Thoracic aorta (tissue), 2 donors: ENCODE measurements at places on chromosomes 1 and 21.
A peak's percentile ranks its signal among the peaks of the same experiment; 100 is the strongest.

GRCh38 chr21:41765973-41766882, 624 bp downstream of the RIPK4 start:
- DNase-seq = no peak

- DNase-seq = no peak
Observed at GRCh38 chr1:30672661-30673060, 50.7 kb downstream of the MATN1 start.

DNA sequence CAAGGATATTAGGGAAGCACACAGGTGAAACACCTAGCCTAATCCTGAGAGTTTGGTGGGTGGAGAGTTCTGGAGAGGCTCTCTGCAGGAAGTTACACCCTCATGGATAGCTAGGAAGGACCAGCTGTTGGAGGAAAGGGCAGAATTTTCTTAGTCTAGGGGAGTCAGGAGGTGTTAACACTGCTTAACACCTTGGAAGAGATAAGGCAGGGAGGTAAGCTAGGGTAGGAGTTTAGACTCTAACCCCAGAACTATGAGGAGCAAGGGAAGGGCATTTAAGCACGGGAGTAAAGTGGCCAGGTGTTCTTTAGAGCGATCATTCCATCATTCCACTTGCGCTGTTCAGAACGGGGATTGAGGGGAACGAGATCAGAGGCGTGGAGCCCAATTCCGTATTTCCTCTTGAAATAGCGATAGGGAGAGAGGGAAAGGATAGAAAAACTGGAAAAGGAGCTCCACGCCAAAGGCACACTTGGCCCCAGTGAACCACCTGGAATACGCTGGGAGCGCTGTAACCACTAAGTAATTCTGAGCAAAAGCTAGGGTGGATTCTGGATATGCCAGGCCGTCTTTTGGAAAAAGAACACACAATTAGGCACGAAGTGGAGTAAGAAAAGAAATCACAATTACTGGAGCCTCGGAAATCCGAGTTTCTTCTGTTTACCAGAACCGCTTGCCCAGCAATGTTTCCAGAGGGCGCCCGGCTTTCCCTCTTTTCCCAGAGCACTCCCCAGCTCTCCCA, 1.5 kb upstream of the GPR137B start:
- no peak for DNase-seq

GRCh38 chr1:12581179-12581578, 36.8 kb downstream of the DHRS3 start:
- no peak for DNase-seq

DNA sequence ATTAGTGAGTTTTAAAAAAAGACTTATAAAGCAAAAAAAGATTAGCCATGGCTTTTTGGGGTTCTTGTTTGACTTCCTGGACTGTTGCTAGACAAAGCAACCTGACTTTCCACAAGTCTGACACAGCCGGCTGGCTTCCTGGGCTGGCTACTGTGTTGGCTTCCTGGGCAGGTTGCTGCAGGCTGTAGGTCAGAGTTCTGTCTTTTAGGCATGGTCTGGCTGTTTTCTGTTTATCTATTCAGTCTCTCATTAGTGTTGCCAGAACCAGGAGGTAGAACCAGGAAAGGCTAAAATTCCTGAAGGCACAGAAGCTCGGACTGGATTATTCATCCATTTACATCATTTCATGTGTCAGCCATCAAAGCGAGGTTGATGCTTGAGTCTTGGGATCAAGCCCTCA, 88.6 kb upstream of the SLC35F3 start:
- DNase-seq = no peak

DNA sequence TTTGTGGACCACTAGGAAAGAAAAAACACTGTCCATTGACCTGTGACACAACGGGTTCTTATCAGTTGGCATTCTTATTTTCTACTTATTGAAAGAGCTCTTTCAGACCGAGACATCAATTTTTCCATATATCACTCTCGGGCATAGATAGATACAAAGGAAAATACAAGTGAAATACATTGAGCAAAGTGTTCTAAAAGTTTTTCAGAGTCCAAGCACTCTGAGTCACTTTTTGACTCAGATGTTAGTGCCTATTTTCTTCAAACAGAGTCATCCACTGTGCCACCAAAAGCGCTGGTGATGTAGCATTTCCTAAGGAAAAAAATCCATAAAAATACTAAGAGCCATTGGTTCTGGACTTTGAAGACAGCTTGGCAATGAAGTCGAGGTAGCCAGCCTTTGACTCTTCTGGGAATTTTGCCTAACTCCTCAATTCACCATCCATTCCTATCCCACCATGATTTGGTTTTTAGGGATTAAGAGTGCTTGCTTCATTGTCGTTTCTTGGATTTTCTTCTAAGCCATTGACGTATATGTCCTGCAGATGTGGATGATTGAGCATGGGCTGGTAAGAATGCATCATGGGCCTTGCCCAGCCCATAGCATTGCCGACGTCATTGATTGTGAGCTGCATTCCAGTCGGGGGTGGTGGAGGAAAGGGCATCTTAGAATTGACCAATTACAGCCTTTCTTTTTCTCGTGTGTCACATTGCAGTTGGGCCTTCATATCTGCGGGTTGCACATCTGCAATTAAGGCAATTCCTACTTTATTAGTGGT, 10.6 kb downstream of the GALNT2 start:
- no peak for DNase-seq

- no peak for DNase-seq
Observed at GRCh38 chr1:14693949-14694348, 95.5 kb downstream of the KAZN start.

- DNase-seq = no peak
Observed at GRCh38 chr1:64309431-64309831, 106.0 kb downstream of the UBE2U start.

GRCh38 chr1:158830904-158831507, at the start of gene MNDA:
TSS of gene MNDA (plus strand) at chr1:158831351. CDS start at chr1:158842154, 10,803 bp downstream.
- no peak for DNase-seq

DNA sequence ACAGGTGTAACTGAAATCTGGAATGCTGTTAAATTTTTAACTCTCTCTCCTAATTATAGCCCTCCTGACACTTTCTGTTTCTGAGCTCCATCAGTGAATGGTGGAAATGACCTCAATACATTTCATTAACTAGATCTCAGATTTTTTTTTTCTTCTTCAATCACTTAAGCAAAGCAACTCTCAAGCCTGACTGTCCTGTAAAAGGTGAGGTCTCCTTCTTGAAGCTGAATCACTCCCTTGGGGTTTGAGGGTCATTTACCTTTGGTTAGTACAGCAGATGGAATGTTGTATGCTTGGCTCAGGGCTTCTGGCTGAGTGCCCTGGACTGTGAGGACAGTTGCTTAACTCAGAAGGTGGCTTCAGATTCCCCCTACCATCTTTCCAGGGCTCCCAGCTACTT, 518.7 kb downstream of the PTPRC start:
- no peak for DNase-seq

- no peak for DNase-seq
Observed at GRCh38 chr1:155307247-155307740, 1.4 kb upstream of the FDPS start.

GRCh38 chr1:31327381-31327780, 30.5 kb downstream of the ZCCHC17 start:
- no peak for DNase-seq

GRCh38 chr21:41759926-41760325, 6.9 kb downstream of the RIPK4 start:
- no peak for DNase-seq

- DNase-seq = no peak
Observed at GRCh38 chr1:24351918-24352627, 32.9 kb downstream of the GRHL3 start.

GRCh38 chr1:115839029-115839678, 1.8 kb downstream of the NHLH2 start:
- DNase-seq = no peak

GRCh38 chr1:106768501-106768900, 288.0 kb upstream of the PRMT6 start:
- no peak for DNase-seq

- no peak for DNase-seq
Observed at GRCh38 chr21:22020221-22020620, 1022.0 kb downstream of the NCAM2 start.

GRCh38 chr1:145720878-145721671, 1.8 kb downstream of the CD160 start:
- peak; percentile 7 for DNase-seq

DNA sequence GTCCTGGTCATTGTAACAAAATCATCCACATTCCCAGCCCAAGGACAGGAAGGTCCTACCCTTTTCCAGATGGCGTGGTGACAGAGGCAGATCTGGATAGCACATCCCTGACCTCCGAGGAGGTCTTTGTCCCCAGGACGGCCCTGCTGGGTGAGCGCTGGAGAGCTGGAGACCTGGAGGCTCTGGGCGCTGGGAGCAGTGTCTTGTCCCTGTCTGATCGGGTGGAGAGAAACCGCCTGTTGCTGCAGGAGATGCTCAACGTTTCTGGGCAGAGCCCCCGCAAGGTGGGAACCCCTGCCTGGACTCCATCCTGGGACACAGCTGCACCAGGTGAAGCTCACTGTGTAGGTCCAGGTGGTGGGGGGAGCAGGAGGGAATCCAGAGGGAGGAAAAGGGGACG, 4.1 kb downstream of the KIAA1614 start:
- no peak for DNase-seq

DNA sequence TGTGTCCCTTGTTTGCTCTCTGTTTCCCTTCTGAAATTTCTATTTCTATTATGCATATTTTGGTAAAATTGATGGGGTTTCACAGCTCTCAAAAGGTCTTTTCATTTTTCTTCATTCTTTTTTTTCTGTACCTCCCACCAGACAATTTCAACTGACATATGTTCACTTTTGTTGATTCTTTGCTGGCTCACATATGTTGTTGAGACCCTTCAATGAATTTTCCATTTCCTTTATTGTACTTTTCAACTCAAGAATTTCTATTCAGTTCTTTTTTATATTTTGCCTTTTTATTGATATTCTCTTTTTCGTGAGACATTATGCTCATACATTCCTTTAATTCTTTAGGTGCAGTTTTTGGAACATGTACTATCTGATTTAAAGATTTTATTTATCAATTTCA, 102.6 kb upstream of the GRIK1 start:
- DNase-seq = no peak

DNA sequence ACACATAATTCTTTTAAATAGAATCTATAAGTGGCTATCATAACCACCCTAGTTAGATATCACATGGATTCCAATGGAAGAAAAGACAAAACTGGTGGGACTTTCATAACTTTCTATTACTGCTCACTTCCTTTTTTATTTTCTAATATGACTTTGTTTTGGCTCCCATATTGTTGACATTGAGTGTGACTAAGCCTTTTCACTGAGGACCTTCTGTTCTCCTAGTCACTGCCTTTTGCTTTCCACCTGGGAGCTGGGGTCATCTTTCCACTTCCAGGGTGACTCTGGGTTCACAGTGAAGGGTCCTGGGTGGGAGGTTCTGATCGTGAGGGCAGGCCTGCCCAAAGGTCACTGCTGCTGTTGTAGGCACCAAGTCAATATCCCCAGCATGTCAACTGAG, 275.8 kb downstream of the TGFB2 start:
- DNase-seq = no peak

DNA sequence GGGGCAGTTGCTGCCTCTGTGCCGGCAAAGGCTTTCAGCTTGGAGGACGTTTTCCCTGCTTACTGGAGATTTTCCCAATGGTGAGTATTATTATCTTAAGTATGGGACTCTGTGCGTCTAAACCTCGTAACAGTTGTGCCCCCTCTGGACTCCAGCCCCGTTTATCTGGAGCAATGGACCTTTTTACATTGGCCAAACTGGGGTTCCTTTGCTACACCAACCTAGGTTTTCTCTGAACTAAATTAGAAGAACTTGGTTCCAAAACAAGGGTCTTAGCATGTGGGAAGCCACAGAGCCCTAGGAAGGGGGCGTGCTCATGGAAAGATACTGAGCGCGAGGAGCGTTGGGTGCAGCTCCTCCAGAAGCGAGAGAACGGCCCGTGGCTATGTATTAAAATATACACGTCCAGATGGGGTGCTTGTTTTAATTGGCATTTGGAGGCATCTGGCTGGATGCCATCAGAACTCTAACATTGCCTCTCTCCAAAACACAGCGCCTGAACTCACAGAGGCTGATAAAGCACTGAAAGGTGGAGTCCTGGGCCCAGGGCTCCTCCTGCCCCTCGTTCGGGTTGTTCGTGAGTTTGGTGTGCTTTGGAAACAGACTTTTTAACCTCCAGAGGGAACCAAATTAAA, 28.4 kb downstream of the POFUT2 start:
- DNase-seq = no peak

DNA sequence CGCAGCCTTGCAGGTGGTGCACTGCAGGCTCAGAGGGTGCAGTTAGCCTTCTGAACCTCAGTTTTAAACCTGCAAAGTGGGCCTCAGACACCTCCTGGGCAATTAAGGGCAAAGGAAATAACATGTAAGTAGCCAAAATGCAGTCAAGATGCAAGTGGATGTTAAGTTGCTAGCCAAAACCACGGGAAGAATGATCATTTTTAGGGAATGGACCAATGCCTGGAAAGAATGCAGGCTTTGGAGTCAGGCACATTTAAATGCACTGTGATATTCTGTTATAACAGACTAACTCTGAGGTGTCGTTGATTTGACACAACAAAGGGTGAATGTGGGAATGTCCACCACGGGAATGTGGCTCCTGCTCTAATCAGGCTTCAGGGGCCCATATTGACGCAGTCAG, 57.9 kb upstream of the PTGFRN start:
- no peak for DNase-seq

DNA sequence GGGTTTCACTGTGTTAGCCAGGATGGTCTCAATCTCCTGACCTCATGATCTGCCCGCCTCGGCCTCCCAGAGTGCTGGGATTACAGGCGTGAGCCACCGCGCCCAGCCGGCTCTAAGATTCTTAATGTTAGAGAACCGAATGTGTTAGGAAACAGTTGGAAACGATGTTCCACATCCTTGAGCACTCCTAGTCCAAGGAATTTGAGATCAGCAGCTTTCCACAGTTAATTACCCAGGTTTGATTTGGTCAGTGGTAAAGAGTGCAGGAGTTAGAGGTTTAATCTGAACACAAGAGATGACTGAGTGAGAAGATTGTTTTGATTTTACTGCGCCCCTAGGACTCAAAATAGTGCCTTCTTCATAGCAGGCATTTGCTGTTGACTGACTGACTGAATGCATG, 75.9 kb upstream of the BMP8A start:
- no peak for DNase-seq

DNA sequence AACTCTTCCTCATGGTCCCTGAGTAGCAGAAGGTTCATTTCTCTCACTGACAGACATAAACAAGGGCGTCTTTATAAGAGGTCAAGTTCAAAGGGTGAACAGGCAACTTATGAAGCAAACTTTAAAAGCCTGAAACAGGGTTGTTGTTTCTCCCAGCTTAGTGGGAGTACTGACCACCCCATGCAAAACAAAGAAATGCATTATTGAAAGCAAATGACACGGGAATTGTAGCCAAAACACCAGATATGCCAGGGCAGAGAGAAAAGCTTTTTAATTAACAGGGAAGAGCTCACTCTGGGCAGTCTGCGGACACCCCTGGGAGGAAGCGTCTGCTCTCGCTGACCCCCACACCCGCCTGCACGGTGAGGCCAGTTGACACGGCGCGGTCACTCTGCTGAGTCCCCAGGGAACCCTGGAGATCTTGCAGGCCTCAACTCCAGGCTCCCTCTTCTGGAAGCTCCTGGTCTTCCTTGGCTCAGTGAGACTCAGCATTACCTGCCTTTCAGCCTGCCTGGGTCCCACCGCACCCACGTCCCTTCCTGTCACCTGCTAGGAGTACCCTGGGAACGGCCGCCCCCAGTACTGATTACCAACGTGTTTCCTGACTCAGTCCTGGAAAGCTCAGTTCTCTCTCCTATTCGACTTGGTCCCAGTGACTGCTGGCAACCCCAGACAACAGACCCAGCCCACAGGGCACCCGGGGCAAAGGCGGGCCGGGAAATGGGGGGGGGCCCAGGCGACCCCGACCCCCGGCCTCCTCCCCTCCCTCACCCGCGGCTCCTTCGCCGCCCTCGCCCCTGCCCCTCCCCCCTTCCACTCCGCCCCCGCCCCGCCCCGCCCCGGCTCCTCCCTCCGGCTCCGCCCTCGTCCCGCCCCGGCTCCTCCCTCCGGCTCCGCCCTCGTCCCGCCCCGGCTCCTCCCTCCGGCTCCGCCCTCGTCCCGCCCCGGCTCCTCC, 972 bp downstream of the CFAP410 start:
- peak; percentile 50 for DNase-seq
